ENCODE measurements at places on chromosomes 1 and 21.

DNA sequence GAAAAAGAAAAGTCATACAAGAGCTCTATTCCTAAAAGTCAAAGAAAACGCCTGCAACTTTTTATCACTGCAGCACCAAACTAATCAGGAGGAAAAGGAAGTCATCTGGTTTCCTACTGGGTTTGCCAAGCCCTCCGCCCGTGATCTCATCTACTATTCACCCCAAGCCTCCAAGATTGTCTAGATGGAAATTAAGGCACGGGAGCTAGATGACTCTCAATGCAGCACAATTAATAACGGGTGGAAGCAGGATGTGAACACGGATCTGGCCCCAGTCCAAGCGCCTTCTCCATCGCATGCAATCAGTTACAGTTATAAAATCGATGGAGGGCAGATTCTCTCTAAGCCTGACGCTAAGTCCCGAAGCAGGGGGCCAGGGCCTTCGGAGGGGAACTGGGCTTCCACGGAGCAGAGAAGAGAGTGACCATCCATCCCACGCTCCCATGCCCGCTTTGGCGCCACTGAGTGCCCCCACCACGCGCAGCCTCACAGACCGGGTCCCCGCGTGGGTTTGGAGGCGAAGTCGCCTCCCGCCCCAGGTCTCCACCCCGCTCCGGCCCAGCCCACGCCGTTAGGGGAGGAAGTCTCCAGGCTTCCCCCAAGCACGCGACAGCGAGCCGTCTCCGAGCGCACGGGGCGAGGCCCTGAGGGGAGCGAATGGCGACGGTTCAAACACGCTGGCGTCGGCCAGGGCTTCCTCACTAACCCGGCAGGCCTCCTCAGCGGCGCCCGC, 1.8 kb downstream of the HSF2BP start:
- DNase-seq = no peak

GRCh38 chr1:220028346-220028895, 17.9 kb downstream of the EPRS1 start:
- no peak for DNase-seq

- DNase-seq = no peak
These were observed 575.2 kb upstream of the BRINP3 start for GRCh38 chr1:191052888-191053287.

- no peak for DNase-seq
These were observed 10.7 kb upstream of the GRHL3 start for GRCh38 chr1:24308365-24309015.

DNA sequence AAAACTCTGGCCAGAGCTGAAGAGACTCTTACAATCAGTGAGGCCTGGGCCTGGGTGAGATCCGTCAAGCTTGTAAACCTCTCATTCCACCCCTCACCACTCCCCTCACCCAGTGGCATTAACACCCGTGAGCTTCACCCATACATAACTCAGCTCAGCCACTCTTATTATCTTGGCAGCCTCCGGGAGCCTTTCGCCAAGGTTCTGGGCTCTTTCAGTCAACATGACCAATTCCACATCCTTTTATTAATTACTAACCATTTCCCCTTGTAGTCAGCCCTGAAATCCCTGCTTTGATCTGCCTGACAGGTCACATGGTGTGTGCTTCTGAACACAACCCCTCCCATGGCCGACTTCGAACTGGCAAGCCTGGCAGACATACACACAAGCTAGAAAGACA, 134.8 kb downstream of the SETD4 start:
- no peak for DNase-seq

GRCh38 chr1:20735581-20736111, 3.1 kb upstream of the SH2D5 start:
- no peak for DNase-seq

DNA sequence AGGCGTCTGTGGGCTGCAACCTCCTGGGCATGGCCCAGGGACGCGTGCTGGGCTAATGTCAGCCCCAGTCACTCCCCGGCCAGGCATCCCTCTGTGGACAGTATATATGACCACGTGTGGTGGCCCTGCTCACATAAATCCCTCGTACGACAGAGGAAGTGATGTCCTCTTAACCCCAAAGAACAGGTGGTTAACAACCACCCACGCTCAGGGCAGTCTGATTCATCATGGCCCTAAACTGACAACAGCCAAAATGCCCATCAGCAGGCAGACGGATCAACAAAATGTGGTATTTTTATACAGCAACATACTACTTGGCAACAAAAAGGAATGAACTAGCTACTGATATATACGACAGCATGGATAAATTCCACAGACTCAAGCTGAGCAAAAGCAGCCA, 51.0 kb downstream of the ECE1 start:
- DNase-seq = no peak

DNA sequence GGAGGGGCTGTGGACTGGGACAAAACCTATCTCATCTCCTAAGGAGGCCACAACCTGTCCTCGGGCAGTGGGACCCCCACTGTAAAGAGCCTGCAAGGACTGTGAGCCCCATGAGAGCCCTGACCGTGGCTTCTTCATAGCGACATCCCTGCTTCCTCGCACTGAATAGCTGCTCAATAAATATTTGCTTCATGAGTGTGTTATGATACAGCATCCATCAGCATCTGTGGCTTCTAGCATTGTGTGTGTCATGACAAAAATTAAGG, 40.5 kb upstream of the CSF3R start:
- DNase-seq = no peak

DNA sequence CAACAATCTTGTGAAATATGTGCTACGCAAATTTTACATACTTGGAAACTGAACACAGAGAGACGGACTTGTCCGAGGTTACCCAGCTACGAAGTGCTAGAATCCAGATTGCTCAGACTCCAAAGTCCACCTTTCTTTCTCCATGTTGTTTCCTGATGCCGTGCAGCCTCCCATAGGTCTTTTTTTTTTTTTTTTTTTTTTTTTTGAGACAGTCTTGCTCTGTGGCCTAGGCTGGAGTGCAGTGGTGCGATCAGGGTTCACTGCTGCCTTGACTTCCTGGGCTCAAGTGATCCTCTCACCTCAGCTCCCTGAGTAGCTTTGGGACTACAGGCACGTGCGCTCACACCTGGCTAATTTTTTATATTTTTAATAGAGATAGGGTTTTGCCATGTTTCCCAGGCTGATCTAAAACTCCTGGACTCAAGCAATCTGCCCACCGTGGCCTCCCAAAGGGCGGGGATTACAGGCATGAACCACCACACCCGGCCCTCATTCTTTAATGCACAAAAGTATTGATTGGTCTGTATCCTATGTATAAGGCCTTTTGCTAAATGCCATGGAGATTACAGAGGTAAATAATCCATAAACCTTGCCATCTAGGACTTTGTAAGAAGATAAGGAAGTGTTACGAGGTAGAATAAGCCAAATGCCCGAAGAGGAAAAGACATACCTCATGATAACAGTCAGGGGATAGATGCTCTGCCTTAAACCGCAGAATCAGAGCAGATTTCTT, 92.8 kb downstream of the C1orf21 start:
- no peak for DNase-seq

DNA sequence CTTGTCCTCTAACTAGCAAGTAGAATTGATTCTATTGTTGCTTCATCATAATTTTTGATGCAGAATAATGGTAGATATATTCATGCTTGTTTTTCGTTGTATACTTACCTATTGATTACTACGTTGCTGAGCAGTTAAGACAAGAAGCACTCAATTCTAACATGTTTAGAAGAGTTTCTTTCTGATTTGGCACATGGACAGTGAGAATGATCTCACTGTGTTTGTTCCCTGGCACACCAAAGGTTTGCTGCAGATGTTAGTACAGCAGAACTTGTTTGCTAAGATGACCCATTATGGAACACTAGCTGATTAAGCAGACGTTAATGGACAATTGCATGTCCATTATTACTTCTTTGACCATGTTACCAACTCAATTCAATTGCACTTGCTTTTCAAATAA, 184.7 kb upstream of the SGIP1 start:
- DNase-seq = no peak

DNA sequence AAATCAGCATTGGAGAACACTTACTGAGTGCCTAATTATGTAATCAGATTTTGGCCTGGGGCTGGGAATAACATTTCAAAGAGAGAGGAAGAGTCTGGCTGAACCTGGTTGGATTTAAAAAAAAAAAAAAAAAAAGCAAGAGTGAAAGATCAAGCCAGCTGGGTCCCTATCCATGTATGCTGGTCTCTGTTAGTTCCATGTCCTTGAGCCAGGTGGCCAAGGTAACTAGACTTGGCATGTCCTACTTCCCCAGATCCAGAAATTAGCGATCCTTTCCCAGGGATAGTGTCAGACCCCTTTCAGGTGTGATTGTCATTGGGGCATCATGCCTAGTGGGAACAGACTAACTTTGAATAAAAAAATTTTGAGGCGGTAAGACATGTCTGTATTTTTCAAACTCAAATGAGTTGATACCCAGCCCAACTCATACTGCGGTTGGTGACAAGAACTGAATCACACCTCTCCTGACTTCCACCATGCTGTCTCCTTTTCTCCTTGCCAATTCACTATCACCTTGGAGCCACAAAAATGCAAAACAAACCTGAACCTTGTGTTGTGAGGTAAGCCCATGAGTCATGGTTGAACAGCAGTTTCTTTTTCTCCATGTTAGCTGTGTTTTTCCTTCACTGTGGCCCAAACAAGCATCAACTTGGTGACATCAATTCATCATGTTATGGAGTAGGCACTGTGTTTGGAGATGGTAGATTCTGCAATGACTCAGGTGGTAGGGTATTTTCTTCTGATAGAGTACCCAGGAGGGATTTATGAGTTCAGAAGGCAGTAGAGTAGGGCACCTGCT, 24.5 kb upstream of the PPP2R5A start:
- no peak for DNase-seq

GRCh38 chr1:3586986-3587759, 24.1 kb downstream of the MEGF6 start:
- DNase-seq = no peak

- no peak for DNase-seq
These were observed 11.3 kb upstream of the PDZK1IP1 start for GRCh38 chr1:47201179-47201578.

DNA sequence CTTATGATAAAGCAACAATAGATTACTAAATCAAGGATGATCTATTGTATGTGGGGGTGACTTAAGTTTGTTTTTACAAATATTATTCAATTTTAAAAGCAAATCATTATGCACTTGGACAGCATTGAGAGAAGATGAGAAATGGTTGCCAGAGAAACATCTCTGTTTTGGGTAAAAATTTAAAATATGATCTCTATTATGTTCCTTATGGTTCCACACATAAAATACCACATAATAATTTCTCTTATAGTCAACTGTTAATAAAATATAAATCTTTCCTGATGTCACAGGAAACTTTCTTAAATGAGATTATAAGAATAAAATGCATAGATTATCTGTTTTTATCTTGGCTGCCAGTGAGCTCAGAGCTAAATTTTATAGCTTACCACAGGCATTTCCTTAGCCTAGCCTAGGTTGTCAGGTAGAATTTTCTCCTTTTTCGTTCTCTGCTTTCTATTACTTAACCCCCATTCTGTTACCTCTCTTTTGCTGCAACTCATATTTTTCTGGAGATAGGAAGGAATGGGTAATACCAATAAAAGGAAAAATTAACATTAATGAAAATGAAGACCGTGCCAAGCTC, 109.7 kb downstream of the TGFB2 start:
- DNase-seq = no peak

- no peak for DNase-seq
These were observed 174.4 kb downstream of the GRIK3 start for GRCh38 chr1:36859926-36860325.

DNA sequence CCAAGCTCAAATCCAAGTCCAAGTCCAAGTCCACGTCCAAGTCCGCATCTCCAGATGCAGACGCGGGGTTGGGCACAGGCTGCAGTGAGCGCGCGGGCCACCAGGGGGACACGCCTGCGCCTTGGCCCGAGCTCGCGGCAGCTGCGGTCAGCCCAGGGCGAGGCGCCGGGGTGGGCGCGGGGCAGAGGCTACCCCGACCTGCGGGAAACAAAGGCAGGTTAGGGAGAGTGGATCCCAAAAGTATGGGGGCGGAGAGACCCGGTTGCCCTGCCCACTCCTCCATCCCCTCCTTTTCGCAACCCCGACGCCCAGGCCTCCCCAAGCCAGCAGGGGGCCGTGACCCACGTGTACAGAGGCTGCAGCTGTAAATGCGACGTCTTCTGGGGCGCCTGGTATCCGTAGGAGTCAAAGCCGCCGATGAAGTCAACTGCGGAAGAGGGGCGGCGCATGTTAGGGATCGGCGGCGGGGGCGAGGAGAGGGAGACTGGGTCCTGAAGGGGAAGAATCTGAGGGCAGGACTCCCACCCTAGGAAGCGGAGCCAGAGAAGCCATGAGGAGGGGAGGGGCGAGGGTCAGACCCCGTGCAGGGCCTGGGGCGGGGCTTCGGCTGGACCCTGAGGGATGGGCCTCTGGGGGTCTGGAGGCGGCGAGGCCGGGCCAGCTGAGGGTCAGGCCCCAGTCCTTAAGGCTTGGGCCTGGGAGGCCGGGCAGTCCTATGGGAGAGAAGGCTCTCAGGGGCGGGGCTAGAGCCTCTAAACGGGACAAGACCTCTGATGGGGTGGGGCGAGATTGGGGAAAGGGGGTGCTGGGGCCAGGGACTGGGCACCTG, 58.0 kb downstream of the NKAIN1 start:
- no peak for DNase-seq

- DNase-seq = no peak
These were observed 694.1 kb downstream of the USP25 start for GRCh38 chr21:16423921-16424320.

- no peak for DNase-seq
These were observed 104.9 kb downstream of the TENT5C start for GRCh38 chr1:117710710-117711109.

DNA sequence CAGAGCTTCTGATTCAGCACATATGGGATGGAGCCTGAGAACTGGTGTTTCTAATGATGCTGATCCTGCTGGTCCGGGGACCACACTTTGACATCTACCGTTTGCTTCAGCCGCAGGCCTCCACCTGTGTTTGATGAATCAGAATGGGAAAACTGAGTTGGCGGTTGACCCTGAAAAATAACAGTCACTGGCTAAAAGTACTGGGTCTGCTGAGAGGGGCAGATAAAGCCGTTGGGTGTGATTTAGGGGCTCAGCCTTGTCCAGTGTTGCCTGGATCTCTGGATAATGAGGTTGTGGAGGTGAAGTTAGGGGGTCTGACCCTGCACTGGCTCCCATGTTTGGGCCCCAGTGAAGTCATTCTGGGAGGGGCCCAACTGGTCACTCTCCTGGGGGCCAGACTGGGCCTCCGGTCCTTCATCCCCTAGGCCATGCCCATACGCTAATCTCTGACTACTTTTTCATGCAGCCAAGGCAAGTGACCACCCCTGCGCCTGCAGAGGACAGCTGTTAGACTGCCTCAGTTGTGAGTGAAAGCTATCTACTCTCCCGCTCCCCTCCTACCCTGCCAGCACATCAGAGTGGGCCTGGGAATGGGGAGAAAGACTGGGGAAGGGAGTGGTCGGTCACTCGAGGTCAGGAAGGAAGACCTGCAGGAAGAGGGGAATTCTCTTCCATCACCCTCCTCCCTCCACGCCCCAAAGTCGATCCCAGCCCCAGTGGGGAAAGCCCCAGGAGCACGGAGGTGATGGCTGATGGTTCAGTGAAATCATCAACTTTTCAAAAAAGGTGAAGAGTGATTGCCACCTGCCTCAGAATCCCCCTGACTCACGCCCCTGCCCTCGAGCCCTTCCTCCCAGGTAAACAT, 27.7 kb downstream of the VASH2 start:
- no peak for DNase-seq

- no peak for DNase-seq
These were observed 19.7 kb downstream of the STUM start for GRCh38 chr1:226568077-226568831.

DNA sequence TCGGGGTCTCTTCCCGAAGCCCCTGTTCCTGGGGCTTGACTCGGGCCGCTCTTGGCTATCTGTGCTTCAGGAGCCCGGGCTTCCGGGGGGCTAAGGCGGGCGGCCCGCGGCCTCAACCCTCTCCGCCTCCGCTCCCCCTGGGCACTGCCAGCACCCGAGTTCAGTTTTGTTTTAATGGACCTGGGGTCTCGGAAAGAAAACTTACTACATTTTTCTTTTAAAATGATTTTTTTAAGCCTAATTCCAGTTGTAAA, 158.7 kb downstream of the RUNX1 start:
- no peak for DNase-seq
